BJ (cell line): ENCODE measurements at places on chromosomes 3 and 15. TPM values are rescaled to one million over a fixed set of nuclear protein-coding genes. Genes with fewer than 3 reads are reported as not detected.

DNA sequence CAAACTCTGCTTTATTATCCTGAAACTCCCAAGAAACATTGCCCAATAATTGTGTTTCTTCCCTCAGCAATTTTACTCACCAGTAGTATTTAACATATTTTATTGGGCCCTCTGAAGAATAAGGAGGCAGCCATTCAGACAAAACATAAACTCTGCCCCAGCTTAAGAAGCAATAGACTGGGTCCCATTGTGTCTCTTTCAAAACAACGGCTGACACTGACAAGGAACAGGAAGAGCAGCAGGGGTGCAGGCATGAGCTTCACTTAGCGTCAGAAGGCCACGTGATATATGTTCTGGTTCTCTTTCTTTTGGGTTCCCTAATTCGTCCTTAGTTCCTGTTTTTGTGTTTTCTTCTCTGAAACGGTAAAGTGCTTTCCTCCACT lies 242.3 kb downstream of the FHIT start:
- no peak for DNase-seq

GRCh38 chr3:181912384-181912783 lies 200.7 kb downstream of the SOX2 start:
- DNase-seq, result no peak

DNA sequence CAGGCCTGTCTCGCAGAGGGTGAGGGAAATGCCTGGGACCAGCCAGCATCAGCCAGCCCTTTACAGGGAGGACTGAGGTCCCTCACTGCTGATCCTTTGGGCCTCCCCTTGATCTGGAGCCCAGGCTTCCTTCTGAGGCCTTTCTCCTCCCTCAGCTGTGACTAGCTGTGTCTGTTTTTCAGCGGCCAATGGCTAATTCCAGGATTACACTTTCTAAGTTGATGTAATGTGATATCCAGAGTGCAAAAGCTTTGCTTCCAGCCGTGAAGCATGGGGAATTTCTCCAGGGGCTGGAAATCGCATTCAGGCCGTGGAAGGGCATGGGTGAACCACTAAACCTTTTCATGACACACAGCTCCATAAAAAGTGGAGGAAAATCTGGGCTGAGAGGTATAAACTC lies 157.6 kb downstream of the SHQ1 start:
- DNase-seq, result no peak

The ITIH1 gene
- not detected in 2 replicates for polyA plus RNA-seq

GRCh38 chr15:81160312-81161159 lies 26.5 kb downstream of the CFAP161 start:
- DNase-seq, result peak; percentile 71

- DNase-seq, result no peak
These were observed 44.8 kb downstream of the FGD5 start for GRCh38 chr3:14863333-14864100.

DNA sequence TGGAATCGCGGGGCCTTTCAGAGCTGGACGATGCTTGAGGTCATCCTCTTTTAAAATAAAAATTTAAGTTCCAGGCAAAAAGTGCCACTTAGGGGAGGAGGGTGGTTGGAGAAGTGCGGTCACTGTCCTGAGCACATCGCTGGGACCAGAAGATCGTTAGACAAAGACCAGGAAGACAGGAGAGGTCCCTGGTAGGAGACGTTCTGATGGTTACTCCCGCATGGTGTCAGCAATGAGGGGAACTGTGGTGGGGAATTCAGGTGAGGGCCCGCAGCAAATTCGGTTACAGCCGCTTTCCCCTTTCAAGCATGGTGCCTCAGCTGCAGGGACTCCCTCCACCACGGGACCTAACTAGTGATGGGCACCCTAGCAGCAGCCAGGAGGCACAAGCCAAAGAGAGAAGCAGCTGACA lies 1.0 kb upstream of the ISY1 start:
- no peak for DNase-seq

The WDR72 gene
- not detected in 2 replicates for polyA plus RNA-seq

- no peak for DNase-seq
These were observed 526.8 kb upstream of the CCDC54 start for GRCh38 chr3:106850437-106850836.

- DNase-seq, result no peak
These were observed 59.5 kb downstream of the FNDC3B start for GRCh38 chr3:172098698-172099494.

The RASGRF1 gene
- polyA plus RNA-seq, result 0.07 and 0.31 TPM in 2 replicates

DNA sequence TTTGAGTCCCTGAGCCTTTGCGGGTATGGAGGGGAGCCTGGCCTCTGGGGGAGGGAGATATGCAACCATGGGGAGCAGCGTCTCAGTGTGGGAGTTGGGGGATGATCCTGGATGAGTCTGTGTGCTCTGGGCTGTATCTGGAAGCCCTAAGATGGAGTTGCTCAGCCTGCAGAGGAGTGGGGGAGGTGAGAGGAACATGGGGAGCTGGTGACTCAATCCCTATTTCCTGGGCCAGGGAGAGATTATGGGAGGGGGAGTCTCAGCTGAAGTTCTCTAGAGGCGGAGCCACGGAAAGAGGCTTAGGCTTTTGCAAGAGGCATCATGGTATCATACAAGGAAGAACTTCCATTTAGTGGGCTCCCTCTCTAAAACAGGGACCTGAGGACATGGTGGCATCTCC lies 59.5 kb upstream of the TMEM115 start:
- no peak for DNase-seq

DNA sequence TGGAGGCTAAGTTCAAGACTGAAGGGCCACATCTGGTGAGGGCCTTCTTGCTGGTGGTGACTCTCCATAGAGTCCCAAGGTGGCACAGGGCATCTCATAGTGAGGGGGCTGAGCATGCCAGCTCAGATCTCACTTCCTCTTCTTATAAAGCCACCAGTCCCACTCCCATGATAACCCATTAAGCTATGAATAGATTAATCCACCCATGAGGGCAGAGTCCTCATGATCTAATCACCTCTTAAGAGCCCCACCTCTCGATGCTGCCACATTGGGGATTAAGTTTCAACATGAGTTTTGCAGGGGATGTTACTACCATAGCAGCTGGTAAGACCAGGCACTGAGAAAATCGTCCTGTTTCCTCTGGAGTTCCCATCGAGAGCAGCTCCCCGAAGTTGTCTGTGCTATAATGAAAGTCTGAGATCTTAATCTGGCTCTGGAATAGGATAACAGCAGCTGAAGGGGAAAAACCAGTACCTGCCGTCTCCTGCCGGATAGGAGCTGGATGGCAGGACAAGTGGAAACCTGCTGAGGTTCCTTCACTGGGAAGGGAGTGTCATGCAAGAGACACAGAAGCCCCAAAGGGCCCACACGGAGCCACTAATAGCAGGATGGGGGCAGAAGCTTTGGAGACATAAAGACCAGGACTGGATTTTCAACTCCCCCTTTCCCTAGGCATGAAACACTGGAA lies 79.5 kb upstream of the EPHB3 start:
- DNase-seq, result no peak

The PPARG gene
- 3.5 and 3.7 TPM in 2 replicates for polyA plus RNA-seq

The ELL3 gene
- polyA plus RNA-seq, result 1.2 and 2.0 TPM in 2 replicates

DNA sequence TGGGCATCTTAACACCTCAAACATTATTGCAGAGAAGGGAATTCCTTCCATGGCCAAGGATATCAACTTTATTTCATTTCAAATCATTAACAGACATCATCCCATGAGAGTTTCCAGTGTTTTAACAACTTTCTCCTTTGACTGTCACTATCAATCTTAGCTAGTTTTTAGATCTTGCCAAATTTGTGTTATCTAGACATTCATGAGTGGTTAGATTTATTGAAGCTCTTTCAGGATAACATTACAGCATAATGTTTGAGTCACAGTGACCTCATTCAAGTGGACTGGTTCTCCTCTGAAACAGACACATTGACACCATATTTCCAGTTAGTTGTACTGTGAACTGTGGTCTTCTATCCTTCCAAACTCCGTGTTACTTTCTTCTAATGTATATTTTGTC lies 8.6 kb upstream of the TNFAIP8L3 start:
- no peak for DNase-seq

GRCh38 chr15:83283813-83284558 lies 478 bp downstream of the BNC1 start:
- no peak for DNase-seq

DNA sequence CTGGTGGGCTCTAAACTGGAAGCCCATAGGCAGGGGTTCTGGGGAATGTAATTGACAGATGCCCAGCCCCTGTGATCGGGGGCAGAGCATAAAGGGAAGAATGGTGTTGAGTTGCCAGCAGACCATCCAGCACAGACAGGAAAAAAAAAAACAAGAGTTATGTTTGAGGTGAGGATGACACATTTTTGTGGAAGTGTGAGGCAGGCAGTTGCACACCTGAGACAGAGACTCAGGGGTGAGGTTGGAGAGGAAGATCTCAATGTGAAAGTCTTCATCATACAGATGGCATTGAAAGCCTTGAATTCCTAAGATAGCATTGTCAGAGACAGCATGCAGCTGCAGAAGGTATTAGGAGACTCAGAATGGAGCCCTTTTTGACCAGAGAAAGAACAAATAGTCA lies 18.6 kb upstream of the ST8SIA2 start:
- DNase-seq, result no peak

GRCh38 chr3:52221141-52221562 lies 4.3 kb downstream of the TLR9 start:
- DNase-seq, result no peak

GRCh38 chr15:89003865-89004725 lies 84.2 kb upstream of the ABHD2 start:
- no peak for DNase-seq

DNA sequence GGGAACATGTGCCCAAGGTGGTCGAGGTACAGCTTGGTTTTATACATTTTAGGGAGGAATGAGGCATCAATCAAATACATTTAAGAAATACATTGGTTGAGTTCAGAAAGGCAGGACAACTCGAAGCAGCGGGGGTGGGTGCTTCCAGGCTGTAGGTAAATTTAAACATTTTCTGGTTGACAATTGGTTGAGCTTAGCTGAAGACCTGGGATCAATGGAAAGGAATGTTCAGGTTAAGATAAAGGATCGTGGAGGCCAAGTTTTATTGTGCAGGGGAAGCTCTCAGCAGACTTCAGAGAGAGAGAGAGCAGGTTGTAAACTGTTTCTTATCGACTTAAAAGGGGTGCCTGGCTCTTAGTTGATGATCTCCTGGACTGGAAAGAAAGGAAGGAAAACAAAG lies 11.3 kb downstream of the CPN2 start:
- no peak for DNase-seq

The DUSP7 gene
- 25.7 and 37.0 TPM in 2 replicates for polyA plus RNA-seq

DNA sequence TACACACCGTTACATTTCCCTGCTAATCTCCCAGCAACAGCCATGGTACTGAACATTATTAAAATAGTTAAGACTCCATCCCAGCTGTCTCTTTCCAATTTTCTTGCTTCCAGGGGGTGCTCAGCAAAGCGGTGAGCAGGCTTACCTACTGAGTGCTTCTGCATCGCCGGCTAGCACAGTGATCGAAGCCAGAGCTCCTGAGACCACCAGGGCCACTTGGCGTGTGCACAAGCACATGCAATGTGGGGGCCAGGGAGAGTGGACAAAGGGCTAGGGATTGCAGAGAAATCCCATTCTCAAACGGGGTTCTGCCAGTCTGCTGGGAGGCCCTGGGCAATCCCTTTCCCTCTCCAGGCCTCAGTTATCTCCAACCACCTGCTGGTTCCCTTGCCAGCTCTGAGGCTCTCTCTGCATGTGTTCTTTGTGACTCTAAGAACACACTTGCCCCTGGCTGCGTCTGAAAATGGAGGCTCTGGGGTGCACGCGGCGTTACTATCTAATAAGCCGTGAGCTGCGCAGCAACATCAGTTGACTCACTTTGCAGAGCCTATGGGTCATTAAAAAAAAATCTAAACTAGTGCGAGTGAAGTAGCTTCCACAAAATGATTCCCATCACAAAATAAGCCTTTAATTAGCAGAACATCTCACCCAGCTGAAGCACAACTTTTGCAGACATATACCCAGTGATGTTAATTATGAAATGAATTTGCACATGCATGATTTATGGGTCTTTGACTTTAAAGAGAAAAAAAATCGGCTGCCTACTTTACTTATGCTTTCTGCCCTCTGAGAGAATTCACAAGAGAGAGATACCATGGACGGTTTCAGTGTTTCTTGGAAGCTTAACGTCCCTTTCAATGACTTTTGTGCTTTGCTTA lies 271.5 kb downstream of the TLE3 start:
- no peak for DNase-seq
